ENCODE measurements at places on chromosomes 7 and 10. TPM values are rescaled to one million over a fixed set of nuclear protein-coding genes. Genes with fewer than 3 reads are reported as not detected.

The ANKRD2 gene
- total RNA-seq, result 61.9 TPM

The ADAP1 gene
- total RNA-seq, result 1.6 TPM

DNA sequence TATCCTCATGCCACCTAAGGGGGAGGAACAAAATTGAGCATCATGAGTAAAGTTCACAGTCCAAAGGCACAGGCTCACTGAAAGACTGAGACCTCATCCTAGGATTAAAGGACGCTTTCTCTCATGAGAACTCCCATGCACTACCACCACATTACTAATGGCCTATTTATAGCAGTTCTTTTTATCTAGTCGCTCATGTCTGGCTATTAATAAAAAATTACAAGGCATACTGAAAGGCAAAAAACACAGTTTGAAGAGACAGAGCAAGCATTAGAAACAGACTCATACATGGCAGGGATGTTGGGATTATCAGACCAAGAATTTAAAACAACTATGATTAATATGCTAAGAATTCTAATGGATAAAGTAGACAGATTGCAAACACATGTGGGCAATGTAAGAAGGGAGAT is 46.0 kb upstream of the CDK13 start:
- DNase-seq, result peak; percentile 58

GRCh38 chr10:43230101-43230908 is 36.6 kb downstream of the RASGEF1A start:
- no peak for DNase-seq

DNA sequence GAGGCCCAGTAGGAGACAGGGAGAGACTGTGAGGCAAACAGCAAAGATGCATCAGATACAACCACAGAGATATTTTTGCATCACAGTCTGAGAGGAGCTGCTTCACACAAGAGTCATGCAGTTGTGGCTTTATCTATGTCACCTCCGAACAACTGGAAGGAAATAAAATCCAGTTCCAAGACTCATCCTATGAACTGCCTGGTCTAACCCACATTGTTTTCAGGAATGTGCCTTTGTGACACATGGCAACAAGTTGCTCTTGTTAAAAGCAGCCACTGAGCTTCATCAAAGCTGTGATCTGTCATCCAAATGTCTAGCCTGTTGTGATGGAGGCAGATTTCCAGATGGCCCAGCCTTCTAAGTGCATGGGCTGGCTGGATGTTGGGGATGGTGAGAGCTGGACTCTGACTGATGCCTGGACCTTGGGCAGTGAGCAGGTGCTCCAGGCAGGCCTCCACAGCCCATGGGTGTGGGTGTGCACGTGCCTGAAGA is 255.0 kb downstream of the BMPER start:
- peak; percentile 98 for DNase-seq

The IKZF1 gene
- total RNA-seq, result not detected

The GSTO2 gene
- not detected for total RNA-seq

GRCh38 chr10:3902054-3902808 is 117.2 kb upstream of the KLF6 start:
- peak; percentile 48 for DNase-seq

DNA sequence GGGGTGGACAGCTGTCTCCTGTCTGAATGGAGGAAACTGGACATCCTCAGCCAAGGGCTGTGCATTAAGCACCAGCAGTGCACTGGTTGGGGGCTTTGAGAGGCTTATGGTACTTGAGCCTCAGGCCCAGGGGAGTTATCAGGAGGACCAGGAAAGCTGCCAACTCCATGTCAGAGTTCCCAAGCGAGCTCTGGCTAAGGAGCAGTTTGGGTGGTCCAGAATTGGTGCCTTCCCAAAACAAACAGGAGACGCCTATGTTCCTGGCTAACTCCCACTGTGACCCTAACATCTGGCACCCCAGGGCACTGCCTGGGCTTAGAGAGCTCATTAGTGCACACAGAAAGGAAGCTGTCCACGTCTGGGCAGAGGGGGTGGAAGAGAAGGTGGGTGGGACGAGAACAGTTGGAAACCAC is 408.6 kb upstream of the NPVF start:
- DNase-seq, result no peak

The SPAM1 gene
- not detected for total RNA-seq

DNA sequence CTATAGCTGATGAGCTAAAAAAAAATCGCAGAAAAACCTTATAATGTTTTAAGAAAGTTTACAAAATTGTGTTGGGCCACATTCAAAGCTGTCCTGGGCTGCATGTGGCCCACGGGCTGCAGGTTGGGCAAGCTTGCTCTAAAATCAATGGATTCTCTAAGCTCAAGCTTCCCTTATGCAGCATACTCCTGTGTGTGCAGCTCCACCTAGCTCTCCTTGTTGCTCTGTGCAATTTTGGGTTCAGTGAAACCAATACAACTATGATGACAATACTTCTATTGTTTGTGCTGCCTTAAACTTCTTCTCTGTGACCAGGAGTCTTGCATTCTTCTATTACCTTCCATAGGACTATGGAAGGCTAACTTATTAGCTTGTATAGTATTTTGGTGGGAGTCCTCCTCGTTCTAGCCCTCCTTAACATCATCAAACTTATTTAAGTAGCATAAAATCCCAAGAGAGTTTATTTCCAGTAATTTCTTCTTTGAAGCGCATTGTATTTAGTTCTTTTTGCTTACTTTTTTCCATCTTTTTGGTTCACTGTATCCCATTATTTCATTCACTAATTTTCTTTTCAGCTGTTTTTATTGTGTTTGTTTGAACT is 170.9 kb upstream of the SMIM30 start:
- peak; percentile 67 for DNase-seq

The TWIST1 gene
- 24.7 TPM for total RNA-seq

The DNAJC1 gene
- 29.9 TPM for total RNA-seq

- DNase-seq, result no peak
These were observed 188.6 kb downstream of the DPY19L1 start for GRCh38 chr7:34848670-34849069.

- no peak for DNase-seq
These were observed 147.9 kb upstream of the FAM20C start for GRCh38 chr7:44541-44896.

The FOXI2 gene
- total RNA-seq, result not detected

The SDK1 gene
- 2.8 TPM for total RNA-seq

- DNase-seq, result no peak
These were observed 21.6 kb downstream of the AHR start for GRCh38 chr7:17320102-17320497.

DNA sequence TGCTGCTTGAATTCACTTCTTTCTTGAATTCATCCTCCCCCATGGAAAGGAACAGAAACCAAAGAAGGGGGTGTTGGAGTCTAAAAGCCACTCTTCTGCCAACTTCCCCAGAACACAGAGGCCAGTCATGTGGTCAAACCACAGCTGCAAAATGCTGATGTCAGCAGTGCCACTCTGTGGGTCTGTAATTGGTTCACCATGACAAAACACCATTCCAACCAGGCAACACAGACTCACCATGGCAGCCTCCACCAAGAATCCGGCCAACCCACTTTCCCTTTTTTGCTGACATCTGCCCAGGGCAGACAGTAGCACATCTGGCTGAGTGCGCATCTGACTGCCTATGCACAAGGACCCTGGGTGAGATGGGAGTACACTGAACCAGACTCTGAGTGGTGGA is 16.8 kb downstream of the OSBPL3 start:
- DNase-seq, result peak; percentile 94

DNA sequence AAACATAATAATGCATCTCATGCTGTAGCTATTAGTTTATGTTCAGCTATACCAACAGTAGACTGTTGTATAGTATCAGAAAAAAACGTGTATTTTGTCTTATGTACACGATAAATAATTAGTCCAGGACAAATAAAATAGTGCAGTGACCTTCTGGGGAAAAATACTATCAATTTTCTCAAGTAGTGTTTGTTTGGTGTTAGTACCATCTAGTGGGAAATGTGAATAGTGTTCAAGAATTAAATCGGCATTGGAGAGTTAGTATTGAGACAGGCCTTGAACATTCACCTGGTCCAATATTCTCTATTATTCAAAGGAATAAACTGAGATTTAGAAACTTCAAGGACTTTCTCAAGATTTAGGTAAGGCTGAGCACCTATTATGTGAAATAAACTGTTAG is 21.7 kb upstream of the OR2A5 start:
- DNase-seq, result peak; percentile 60

DNA sequence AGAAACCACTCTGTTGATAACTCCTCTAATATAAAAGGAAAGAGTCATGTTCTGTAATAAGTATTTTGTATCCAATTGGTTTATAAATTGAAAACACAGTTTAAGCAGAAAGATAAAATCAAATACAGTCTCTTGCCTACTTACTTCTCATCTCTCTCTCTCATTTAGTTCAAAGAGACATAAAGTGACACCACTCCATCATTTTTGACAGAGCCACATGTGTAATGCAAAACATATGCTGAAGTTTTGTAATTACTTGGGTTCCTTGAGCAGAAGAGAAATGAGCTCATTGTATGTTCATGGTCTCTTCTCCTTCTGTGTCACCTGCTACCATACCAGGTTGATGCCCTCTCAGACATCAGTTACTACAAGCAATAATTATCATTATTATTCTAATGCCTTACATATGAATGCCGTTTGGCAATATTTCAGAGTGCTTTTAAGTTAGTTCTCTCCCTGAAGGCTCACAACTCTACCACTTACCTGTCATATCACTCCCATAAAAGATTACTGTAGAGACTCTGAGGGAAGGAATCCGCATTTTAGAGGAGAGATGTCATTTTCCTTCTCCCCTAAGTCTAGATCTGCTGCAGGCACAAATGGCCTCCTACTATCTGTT is 59.9 kb upstream of the SKAP2 start:
- no peak for DNase-seq

The GATA3 gene
- 0.11 TPM for total RNA-seq

GRCh38 chr7:106793015-106793975 is 71.8 kb upstream of the PIK3CG start:
- DNase-seq, result no peak

- DNase-seq, result peak; percentile 33
These were observed at the start of gene FUOM for GRCh38 chr10:133357285-133358161. Gene FUOM (minus strand): TSS chr10:133358019. CDS start chr10:133358007, 12 bp downstream.

The ZNF736 gene
- total RNA-seq, result 7.6 TPM

- DNase-seq, result no peak
These were observed 12.1 kb upstream of the BHLHA15 start for GRCh38 chr7:98199131-98199530.

- no peak for DNase-seq
These were observed 52.0 kb downstream of the PANK1 start for GRCh38 chr10:89593043-89593442.

The LLCFC1 gene
- total RNA-seq, result not detected

The MACC1 gene
- total RNA-seq, result 0.05 TPM

- DNase-seq, result no peak
These were observed 912.0 kb downstream of the SORCS1 start for GRCh38 chr10:106252541-106252940.

DNA sequence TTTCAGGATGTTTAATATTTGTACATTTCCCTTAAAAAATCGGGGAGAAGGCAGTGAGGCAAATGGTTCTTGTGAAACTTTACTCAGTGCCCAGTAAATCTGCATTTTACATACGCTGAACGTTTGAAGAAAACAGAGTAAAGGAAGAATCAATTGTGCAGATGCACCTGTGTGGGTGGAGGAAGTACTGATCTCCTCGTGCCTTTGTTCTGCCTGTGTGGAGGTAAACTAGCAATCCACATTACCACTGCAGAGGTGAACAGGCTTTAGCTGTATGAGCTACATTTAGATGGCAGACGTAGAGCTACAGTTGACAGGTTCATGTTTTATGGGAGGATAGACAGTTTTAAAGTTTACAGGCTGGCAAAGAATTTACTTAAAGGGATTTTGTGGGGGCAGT is 62.7 kb upstream of the VIPR2 start:
- DNase-seq, result no peak

- no peak for DNase-seq
These were observed 734.7 kb downstream of the KCNMA1 start for GRCh38 chr10:76902949-76903348.

The SYCE1 gene
- total RNA-seq, result not detected

- no peak for DNase-seq
These were observed 25.2 kb downstream of the ACTA2 start for GRCh38 chr10:88927416-88927690.

DNA sequence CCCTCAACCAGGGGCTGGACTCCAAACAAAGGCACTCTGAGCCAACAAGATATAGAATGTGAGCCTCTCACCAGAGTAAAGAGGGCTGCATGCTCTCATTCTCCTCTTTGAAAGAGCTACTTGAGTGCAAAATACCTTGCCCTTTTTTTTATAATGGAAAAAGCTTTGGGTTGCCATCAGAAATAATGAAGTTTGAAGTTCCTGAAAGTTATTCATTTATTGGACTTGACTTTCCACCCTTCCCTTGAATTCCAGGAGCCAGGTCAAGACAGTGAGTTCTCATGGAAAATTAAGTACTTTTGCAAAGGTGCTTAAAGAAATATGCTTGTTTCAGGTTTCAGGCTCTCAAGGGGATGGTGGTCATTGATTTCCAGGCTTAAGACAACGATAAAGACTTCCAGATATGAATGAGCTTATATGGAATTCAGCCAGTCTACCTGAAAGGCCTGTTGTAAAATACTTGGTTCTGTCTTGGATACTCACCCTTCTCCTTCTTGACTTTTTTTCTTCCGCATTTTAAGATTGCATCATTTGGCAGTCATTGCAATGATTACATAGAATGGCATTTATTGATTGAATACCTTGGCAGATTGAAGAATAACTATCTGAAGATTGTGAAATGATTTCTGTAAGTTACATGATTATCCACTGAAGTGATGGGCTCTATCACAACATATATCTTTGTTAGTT is 696.4 kb downstream of the INHBA start:
- DNase-seq, result no peak

DNA sequence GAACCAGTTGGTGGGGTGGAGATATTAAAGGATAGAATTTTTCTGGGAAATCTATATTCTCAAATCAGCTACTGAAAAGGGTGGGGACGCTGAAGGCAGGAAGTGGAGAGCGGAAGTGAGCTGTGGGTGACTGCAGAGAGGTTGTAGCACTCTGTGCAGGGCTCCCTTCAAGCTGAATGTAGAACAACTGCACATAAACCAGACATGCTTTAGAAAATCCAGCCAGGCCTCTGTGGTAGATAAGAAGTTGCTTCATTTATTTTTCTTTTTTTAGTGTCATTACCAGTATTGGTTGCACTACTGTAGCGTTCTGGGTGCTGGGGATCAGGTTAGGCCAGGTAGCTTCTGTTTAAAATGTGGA is 127.8 kb downstream of the CELF2 start:
- no peak for DNase-seq

GRCh38 chr10:60167050-60167449 is 222.6 kb downstream of the ANK3 start:
- peak; percentile 20 for DNase-seq

The SMC3 gene
- 24.3 TPM for total RNA-seq

The CRTAC1 gene
- not detected for total RNA-seq

The MYL10 gene
- total RNA-seq, result not detected

The MKI67 gene
- 0.29 TPM for total RNA-seq

- no peak for DNase-seq
These were observed 125.0 kb upstream of the GJD4 start for GRCh38 chr10:35480142-35480541.

DNA sequence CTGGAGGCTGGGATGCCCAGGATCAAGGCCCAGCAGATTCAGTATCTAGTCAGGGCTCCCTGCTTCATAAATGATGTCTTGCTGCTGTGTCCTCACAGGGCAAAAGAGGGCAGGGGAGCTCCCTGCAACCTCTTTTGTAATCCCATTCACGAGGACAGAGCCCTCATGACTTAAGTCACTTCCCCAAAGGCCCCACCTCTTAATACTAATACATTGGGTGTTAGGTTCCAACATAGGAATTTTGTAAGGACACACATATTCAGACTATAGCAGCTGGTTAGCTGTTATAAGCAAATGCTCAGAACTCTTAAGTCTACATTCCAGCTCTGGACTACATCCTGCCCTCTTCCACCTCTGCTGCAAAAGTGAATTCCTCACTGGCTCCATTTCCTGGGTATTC is 63.0 kb downstream of the VOPP1 start:
- DNase-seq, result no peak

- DNase-seq, result no peak
These were observed 28.8 kb downstream of the WDR86 start for GRCh38 chr7:151381098-151381347.

All from myocyte (in vitro differentiated cells).